ENCODE measurements at places on chromosomes 16 and 17.

DNA sequence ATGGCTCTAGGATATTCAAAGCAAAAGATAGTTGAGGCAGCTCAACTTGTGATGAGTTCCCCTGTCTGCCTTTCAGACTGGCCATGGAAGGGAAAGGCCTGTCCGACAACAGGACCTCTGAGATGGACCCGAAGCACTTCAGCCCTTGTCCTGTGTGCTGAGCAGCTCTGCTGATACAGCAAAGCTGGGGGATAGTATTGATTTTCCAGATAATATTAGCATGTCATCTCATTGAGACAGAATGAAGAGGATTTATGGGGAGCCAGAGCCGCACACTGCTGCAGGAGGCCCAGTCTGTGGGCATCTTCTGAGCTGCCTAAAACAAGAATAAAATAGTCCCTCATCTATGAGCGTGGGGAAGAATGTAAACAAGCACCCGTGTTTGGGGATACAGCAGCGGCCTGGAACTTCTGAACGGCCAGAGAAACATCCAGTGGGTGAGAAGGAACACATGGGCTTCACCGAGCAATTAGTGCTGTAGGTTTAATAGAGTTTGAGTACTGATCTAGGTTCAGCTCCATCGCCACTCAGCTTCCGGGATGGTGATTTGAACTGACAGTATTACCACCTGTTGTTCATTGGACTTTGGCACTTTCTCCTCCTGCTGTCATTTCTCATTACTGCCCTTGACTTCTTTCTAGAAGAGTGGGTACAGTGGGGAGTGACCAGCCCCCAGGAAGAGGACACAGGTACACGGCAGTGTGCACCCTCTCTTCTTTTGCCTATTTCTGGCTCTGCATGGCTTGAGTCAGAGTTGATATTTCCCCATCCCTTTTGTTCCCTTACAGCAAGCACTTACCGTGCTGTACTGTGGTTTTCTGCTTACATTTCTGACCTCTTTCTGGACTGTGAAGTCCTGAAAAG lies 96.5 kb upstream of the TBX2 start:
- DNase-seq, result no peak

- no peak for DNase-seq
Measured at GRCh38 chr17:79414063-79414792, 196.6 kb downstream of the RBFOX3 start.

DNA sequence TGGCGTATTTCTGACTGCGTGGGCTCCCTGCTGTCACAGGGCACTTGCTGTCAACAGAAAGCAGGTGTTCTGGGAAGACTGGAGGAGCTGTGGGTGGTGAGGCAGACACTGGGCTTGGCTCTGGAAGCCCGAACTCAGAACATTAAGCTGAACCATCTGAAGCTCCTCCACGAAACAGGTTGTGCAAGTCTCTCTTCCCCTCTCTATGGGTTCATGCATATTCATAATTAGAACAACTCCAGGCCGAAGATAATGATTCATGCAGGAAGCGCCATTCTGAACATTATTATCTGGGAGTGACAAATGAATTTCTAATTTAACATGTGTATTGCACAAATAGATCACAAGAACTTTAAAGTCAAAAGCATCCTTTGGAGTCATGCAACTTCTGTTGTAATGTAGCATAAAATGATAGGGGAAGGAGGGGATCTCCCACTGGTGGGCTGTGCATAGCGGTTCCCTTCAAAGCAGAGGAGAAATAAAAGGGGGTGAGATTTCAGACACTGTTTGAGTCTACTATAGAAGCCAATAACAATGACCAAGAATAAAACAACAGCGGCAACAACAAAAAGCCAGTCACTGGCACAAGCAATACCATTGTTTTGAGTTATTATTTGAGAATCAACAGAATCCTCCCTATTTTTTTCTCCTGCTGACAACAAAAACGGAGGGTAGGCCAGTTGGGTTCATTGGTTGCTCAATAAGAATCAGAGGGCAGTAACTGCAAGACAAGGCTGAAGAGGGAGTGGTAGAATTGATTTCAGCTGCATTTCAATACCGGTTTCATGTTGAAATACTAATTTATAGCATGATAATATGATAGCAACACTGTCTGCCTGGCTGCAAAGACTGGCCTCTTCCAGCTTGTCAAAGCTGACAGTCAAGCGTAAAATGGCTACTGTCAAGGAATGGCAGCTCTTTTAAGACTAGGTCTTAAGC lies 407.3 kb downstream of the XYLT1 start:
- DNase-seq, result no peak

- DNase-seq, result no peak
Measured at GRCh38 chr17:3572231-3572630, 14.6 kb upstream of the TRPV3 start.

GRCh38 chr16:12334852-12335251 lies 358.3 kb downstream of the SNX29 start:
- no peak for DNase-seq

GRCh38 chr17:42405076-42405475 lies 16.8 kb upstream of the STAT3 start:
- DNase-seq, result no peak

DNA sequence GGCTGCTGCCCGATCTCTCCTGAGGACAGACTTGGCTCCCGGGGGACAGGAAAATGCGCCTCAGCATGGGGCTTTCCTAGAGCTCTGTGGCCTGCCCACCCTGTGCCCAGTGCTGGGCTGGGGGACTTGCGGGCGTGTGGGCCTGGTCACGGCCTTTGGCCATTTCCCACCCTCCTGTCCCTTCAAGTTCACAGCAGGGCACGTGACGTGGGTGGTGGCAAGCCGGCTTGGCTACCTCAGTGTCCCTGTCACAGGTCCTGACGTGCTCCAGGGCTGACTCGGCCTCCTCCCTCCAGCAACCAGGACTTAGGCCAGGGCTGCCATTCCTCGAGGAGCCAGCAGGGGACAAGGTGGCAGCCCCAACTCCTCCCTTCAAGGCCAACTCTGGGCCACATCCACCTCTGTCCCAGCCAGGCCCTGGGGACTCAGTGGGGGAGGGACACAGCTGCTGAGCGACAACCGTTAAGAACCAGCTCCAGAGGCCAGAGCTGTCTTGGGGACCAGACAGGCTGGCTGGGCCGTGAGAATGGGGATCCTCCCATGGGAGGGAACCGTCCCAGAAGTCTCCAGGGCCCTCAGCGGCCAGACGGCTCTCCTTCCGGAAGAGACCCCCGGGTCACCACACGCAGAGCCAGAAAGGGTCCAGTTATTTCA lies 981 bp upstream of the UNC13D start:
- DNase-seq, result peak; percentile 87

GRCh38 chr17:57605675-57606105 lies 139.4 kb downstream of the CCDC182 start:
- DNase-seq, result no peak

DNA sequence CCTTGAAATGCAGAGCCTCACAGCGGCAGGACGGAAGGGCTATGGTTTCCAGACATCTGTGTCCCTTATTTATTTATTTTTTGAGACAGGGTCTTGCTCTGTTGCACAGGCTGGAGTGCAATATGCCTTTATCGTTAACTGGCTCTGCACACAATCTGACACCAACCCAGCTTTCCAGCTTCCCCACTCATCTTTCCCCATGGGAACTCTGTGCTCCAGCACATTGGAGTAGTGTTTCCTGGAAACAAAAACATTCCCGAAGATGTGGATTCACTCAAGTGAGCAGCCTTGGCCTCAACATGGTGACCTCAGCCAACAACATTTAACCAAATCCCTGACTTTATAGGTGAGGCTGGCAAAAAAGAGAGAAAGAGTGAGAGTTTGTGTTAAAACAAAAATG lies 307.1 kb downstream of the TMEM114 start:
- no peak for DNase-seq

DNA sequence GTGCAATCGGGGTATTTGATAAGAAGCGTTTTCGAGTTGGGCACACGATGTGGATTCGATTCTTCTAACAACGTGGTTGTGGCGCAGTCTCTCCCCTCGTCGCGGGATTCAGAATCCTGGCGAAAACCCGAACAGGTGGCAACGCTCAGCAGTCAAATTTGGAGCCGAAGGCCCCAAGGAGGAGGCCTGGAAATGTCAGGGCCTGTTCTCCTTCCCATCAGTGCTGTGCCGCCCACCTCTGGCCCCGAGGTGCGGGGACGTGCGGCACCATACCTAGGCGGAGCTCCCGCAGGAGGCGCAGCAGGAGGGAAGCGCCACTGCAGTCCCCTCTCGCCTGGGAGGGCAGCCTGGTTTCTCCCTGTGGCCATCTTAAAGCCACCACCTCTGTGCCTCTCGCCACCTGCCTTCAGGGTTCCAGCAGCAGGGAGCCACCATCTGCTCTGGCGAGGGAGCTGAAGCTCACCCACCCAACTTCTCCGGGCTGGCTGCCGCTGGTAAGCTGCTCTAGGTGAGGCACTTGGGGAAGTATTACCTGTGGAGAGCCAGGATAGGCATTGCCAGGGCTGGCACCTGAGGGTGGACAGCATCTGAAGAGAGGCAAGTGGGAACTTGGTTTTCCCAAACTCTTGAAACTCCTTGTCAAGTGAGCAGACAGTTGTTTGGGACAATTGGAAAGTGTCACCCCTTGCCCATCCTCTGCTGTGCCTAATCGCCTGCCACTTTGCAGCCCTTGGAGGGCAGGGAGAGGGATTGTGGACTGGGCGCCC lies 2.6 kb upstream of the AATF start:
- DNase-seq, result no peak

DNA sequence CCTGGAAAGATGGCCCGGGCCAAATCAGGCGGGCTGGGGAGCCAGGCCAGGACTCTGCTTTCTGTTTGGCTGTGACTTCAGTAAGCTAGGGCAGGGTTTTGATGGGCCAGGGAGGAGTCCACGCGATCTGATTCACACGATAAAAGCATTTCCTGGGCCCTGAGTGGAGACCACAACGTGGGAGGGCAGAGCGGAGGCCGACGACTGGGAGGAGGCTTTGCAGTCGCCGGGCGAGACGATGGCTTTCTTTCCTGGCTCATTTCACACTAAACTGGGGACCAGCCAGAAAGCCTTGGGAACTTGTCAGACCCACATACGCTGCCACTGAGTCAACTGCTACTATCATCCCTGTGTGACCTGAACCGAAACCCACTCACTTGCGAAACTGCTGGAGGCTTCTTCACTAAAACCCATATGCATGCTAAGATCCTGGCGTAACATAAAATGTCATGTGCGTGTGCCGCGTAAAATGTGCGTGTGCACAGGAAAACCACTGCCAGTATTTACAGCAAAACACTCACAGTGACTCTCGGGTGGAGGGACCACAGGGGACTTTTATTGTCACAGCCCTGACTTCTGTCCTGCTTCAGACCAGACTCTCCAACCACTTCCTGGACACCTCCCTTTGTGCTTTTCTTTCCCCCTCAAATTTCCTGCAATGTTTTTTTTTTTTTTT lies 14.2 kb upstream of the RHBDF2 start:
- DNase-seq, result peak; percentile 83

GRCh38 chr16:79929260-79929965 lies 328.9 kb upstream of the MAF start:
- no peak for DNase-seq

DNA sequence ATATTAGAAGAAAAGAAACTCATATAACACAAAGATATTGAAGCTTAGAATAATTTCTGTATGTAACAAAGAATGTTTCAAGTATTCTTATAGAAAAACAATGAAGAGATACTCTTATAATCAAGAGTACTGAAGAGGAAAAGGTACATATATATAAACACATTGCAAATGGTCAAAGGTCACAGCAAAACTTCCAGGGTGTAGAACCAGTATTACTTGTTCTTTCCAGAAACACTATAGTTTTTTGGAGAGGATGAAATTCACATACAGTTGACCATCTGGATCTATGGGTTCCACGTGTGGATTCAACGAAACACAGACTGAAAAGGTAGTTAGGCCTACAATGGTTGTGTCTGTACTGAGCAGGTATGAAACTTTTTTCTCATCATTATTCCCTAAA lies 22.6 kb downstream of the PRPSAP1 start:
- DNase-seq, result no peak

- peak; percentile 63 for DNase-seq
Measured at GRCh38 chr16:30896889-30897733, 697 bp downstream of the CTF1 start.

GRCh38 chr16:79100447-79100846 lies 500.1 kb downstream of the MAF start:
- DNase-seq, result no peak

DNA sequence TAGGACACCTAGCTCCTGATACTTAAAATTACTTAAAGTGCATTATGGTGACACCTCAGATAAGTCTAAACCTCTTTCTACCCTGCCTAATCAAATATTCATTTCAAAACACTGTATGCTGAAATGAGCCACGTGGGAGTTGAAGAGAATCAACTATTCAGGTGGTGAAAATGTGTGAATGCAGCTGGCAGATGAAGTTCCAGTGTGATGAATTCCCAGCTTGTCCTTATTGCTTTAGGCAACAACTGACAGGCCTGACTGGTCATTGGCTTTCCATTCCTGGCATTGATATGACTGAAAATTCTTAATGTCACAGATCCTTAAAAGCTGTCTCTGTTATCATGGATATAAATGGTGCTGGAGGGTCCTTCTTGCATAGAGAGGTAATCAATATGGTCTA lies 301.9 kb upstream of the TBX2 start:
- no peak for DNase-seq

DNA sequence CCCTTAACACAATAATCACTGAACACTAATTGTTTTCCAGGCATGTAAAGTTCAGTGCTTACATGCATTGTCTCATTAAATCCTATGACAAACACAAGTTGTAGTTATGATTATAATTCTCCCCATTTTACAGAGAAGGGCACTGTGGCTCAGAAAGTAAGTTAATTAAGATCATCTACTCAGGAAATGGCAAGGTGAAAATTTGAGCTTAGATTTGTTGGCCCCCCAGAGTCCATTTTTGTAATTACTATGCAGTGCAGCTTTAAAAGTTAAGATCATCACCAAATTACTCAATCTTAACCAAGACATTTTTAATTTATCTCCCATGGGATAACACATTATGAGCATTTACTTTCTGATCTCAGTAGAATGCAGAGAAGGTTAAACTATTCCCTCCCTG lies 34.2 kb upstream of the CCL1 start:
- no peak for DNase-seq

GRCh38 chr17:21146362-21147015 lies 19.7 kb downstream of the DHRS7B start:
- no peak for DNase-seq

GRCh38 chr17:81869221-81870130 lies 1.7 kb downstream of the ARHGDIA start:
- peak; percentile 37 for DNase-seq

- no peak for DNase-seq
Measured at GRCh38 chr16:77246150-77246549, 46.9 kb downstream of the SYCE1L start.

DNA sequence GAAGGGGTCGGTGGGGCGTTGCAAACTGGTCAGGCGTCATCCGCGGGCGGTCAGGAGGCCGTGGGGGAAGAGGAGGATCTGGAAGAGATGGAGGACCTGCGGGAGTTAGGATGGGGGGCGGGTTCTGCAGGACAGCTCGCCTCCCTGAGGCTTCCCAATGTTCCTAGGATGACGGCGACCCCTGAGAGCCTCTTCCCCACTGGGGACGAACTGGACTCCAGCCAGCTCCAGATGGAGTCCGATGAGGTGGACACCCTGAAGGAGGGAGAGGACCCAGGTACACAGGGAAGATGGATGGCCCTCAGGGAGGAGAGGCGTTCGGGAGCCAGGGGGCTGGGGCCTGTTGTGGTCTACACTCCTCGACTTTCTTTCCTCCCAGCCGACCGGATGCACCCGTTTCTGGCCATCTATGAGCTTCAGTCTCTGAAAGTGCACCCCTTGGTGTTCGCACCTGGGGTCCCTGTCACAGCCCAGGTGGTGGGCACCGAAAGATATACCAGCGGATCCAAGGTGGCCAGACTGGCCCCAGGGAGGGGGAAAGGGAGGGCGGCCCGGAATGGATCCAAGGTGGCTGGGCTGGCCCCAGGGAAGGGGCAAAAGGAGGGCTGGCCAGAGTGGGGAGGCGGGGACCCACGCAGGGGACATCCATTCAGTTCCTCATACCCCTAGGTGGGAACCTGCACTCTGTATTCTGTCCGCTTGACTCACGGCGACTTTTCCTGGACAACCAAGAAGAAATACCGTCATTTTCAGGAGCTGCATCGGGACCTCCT lies 839 bp downstream of the PLD2 start:
- no peak for DNase-seq
